ENCODE measurements at places on chromosomes 6 and 20.

DNA sequence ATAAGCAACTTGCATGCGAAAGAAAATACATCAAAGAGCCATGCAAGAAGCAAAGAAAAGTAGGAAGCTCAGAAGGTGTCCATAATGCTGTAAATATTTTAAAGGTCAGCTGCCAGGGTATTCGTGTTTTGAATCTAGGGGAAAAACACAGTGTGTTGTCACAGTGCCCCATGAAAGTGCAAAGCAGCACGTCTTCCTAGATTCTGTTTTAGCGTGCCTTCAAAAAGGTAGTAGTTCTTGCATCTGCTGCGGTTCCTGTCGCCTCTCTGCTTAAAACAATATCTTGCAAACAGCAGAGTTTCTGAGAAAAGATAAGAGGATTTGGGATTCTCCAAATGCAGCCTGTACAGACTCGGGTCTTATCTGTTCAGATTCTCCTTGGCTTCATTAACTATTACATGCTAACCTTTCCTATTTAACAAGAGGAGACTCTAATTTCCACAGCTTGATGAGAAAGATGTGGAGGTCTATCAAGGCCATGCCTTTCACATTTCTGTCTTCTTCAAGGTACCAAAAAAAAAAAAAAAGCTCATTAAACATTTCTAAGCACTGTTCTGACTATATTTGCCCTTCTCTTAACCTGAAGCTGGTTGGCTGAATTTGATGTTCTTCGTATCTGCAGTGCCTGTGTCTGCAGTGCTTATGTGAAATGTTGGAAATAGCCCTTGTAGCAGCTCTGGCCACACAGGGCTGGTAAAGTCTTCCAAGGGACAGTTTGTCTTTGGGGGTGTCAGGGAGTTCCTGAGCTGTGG is 297.5 kb downstream of the ADGB start:
- no peak for DNase-seq

GRCh38 chr6:34021554-34022190 is 124.2 kb downstream of the GRM4 start:
- DNase-seq, result no peak

GRCh38 chr20:38315290-38315966 is 11.5 kb downstream of the BPI start:
- no peak for DNase-seq

DNA sequence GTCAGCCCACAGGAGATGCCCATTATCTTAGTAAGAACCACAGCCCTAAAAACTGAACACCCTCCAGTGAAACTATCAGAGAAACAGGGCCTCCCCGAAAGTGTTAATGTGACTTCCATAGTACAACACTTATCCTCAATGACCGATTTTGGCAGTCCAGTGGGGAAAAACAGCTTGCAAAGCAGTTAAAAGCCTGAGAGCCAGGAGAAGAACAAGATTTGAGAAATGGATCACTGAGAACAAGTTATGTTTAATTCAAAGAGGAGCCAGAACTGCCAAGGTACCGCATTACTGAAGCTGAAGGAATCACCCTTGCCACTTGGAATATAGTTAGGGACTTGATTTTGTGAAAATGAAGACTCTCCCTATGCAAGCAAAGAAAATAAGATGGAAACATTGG is 236.9 kb downstream of the QKI start:
- no peak for DNase-seq

GRCh38 chr6:110799189-110799588 is 16.1 kb downstream of the CDK19 start:
- DNase-seq, result no peak

- DNase-seq, result peak; percentile 70
Observed at GRCh38 chr6:38493931-38494547, 145.7 kb downstream of the BTBD9 start.

DNA sequence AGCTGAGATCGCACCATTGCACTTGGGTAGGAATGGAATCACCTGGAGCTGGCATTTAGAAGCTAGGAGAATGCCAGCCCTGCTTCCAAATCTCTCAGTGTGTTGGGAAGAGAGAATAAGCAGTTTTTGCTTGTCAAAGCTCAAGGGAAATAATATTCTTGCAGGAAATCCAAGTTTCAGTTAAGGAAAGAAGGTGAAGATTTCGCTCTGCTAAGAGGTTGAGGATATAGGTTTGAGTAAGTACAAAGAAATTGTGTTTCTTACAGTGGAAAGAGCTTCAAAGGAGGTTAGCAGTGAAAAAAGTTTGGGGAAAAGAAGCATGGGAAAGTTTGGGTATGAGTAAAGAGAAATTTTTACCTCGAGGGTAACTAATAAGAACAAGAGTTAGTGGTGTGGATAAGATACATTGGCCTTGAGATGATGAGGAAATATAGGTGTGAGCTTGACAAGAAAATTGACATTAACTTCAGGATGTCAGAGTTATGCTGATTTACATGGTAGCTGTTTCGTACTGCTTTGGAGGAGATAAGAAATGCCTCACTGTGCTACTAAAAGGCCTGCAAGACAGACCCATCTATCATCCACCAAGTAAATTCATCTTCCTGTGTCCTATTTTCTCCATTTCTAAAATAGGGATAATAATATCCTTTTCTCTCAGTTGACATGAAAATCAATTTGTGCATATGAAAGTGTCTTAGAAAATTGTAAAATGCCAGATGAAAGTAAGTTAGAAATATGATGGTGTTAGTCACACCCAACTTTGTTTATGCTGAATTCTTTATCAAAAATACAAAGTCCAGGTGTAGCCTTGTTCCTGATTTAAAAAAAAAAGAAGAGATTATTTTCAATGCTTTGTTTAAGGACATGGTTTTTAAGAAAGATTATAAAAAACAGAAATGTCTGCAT is 12.8 kb upstream of the HINT3 start:
- DNase-seq, result no peak

DNA sequence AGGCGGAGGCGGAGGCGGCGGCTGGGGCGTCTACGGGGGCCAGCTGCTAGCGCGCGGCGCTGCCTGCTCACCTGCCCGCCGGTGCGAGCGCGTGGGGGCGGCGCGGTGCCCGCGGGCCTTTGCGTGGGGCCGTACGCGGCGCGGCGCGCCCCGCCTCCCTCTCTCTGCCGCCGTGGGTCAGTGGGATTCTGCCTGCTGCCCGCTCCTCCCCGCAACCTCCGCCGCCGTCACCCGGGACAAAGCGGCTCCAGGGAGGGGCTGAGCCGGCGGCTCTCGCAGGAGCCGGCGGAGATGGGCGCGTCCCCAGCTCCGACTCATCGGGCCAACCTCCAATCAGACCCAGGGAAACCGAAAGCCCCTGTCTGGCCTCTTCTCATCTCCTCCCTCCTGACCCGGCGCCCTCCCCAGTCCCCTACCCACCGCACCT is at the start of gene RCAN2:
TSS of gene RCAN2 (minus strand) at position 249 of the 427 bp plus-strand sequence.
- no peak for DNase-seq

GRCh38 chr6:30311101-30311500 is 15.6 kb upstream of the TRIM39 start:
- DNase-seq, result no peak

GRCh38 chr20:18718129-18718528 is 95.5 kb upstream of the SCP2D1 start:
- no peak for DNase-seq

- DNase-seq, result no peak
Observed at GRCh38 chr6:113146878-113147277, 710.3 kb upstream of the MARCKS start.

GRCh38 chr20:57251344-57251743 is 15.1 kb downstream of the BMP7 start:
- DNase-seq, result no peak

DNA sequence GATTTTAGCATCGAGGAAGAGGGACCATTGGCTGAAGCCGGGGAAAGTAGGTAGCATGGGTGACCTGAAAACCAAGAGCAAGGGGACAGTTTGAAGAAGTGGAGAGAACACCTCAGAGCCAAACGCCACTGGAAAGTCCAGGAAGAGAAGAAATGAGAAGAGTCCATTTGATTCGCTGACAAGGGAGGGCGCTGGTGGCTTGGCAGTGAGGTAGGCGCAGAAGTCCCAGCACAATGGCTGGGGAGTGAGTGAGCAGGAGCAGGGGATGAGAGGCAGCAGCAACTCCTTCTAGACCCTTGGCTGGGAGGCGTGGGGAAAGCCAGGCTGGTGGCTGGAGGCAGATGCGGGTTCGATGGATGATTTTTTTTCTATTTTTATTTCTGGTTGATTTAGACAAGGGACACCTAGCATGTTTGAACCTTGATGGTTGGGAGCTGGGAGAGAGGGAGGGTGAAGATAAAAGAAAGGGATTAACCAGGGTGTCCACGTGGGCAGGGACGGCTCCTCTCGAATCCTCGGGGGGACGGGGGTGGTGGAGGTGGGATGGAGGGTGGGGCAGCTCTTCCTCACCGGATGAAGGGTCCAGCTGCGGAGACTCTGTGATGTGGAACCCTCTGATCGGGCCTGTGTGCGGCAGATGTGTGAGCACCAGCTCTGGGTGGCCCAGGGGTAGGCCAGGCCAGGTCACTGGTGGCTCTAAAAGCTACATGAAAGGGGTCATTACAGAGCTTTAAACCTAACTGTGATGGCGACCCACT is 164.2 kb downstream of the NFATC2 start:
- DNase-seq, result no peak

DNA sequence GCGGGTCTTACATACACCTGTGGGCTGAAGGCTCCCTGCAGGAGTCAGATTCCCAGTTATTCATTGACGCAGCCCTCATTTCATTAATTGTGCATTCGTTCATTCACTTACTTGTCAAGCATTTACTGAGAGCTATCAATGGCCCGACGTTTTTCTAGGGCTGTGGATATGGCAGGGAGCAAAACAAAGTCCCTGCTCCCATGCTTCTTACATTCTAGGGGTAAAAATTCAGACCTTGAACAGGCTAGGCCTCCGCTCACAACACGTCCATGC is 369 bp upstream of the NSFL1C start:
- DNase-seq, result no peak

Measured in hematopoietic multipotent progenitor cell treated with erythropoietin and hydrocortisone succinate and interleukin-3 and kit ligand, for 17 days (in vitro differentiated cells).